ENCODE measurements at places on chromosomes 7 and 10.

DNA sequence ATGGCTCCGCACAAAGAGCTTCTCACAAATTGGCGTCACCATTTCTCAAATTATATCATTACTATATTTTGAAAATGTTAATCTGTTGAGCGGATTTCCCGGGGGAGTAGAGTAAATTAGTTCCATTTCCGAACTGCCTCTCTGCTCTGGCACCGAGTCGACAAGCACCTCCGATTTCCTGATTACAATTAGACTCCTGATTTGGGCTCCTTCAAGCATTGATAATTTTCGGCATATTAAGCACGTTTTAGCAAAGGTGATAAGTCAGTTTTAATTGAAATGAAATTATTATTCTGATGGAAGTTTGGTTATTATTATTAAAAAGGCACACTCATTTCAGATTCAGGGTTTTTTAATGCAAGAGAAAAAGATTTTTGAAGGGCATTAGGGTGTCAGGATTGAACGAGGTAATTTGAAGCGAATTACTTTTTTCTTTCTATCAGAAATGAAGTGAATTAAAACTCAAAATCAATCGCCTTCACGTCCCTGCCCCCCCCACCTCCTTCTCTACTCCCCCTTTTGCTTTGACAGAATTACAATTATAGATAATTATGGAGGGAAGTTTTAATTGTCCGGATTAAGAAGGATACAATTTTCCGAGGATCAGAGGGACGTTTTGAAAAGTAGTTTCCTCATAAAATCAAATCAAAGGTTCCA is 4.0 kb upstream of the UNCX start:
- no peak for DNase-seq

GRCh38 chr10:26858707-26859034 is 2.1 kb downstream of the ABI1 start:
- DNase-seq, result no peak

DNA sequence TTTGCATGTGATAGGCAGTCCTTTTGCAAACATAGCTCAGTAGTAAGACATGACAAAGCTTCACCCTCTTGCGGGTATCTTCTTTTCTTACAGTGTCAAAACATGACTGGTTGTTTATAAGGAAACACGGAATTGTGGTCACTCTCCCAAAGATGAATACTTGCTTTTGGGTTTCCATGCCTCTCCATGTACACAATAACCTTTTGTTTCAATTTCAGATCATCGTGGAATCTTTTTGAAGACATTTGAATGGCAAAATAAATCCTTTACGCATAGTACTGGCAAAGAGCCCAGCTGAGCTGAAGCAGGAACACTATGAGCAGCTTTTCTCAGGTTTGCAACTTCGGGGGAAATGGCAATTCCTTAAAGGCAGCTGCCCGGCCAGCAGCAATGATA is 156.8 kb upstream of the FRMD4A start:
- no peak for DNase-seq

DNA sequence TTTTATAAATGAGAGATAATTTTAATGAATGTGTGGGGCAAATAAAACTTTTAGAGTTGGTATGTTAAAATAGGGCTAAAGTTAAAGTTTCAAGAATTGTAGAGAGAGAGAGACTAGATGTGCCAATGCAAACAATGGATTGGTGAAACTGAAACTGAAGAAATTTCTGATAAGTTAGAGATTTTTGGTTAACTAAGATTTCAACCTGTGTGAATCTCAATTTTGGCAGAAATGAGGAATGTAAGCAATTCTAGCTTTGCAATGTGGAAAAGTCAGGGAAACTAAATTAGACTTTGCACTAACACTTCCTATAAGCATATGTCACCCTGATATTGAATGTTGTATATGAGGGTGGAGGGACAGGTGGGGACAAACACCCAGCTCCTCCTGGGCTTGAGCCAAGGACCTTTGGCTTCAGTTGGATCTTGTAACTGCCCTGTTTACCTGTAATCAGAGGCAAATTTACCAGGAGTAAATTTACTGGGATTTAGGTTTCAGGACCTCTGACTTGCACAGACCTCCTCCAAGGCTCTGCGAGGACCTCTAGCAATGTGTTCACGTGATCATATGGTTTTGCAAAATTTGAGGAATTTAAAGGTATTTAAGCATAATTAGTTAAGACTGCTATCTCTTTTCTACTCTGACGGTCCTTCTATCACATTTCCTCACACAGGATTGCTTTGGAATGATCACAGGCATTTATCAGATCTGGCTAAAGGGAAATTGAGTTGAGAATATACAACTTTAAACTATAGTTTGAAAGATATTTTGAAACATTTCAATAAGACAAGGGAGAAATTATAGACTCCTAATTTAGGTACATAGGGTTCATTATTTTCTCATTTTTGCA is 33.1 kb upstream of the RPA3 start:
- DNase-seq, result peak; percentile 91

DNA sequence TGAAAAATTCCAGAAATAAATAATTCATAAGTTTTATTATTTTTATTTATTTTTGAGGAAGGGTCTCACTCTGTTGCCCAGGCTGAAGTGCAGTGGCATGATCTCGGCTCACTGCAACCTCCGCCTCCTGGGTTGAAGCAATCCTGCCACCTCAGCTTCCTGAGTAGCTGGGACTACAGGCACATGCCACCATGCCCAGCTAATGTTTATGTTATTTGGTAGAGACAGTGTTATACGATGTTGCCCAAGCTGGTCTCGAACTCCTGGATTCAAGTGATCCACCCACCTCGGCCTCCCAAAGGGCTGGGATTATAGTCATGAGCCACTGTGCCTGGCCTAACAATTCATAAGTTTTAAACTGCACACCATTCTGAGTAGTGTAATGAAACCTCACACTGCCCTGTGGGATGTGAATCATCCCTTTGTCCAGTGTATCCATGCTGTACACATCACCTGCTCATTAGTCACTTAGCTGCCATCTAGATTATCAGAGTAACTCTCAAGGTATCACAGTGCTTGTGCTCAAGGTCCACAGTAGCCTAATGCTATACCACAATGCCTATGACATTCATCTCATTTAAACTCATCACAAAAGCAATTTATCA is 17.9 kb downstream of the RTKN2 start:
- peak; percentile 51 for DNase-seq

DNA sequence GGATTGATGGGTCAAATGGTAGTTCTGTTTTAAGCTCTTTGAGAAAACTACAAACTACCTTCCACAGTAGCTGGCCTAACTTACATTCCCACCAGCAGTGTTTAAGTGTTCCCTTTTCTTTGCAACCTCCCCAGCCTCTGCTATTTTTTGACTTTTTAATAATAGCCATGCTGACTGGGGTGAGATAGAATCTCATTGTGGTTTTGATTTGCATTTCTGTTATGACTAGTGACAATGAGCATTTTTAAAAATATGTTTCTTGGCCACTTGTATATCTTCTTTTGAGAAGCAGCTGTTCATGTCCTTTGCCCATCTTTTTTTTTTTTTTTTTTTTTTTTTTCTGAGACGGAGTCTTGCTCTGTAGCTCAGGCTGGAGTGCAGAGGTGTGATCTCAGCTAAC is 155.2 kb upstream of the BMPER start:
- no peak for DNase-seq

DNA sequence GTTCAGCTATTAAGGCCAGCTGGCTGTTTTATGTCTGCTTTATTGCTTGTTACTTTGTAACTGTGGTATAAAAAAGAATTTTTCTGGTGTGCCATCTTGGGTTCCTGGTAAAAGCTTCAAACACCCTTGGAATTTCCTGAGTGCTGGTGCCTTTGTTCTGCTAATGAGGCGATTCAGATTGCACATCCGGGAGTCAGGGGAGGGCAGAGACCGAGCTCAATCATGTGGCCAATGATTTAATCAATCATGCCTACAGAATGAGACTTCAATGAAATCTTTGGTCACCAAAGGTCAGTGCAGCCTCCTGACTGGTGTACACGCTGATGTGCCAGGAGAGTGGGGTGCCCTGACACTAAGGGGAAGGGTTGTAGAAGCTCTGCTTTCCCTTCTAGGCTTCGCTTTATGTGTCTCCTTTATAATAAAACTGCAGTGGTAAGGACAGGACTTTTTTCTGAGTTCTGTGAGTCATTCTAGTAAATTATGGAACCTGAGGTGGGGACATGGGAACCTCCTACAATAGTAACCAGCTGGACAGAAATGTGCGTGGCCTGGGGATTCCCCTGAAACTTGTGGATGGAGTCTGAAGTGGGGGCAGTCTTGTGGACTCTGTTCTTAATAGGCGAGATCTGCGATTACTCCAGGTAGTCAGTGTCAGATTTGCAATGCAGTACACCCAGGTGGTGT is 69.4 kb upstream of the OGDHL start:
- peak; percentile 50 for DNase-seq

- DNase-seq, result no peak
These were observed 40.9 kb downstream of the CCNY start for GRCh38 chr10:35377050-35377728.

DNA sequence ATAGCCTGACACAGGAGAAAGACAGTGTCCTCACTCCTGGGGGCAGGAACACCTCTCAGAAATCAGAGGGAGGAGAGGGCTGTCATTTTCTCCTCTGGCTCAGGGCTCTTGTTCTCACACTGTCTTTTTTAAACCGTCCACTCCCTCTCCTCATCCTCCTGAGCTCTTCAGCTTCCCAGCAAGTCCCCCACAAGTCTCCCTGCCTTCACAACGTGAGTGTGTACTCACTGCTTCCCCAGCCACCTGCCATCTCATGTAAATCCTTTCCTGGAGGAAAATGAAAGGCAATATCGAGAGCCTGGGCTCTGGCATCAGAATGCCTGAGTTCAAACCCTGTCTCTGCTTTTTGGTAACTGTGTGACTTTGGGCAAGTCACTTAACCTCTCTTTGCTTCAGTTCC is 5.7 kb downstream of the LLCFC1 start:
- no peak for DNase-seq

GRCh38 chr10:86688398-86688921 is 20.1 kb downstream of the LDB3 start:
- peak; percentile 65 for DNase-seq

DNA sequence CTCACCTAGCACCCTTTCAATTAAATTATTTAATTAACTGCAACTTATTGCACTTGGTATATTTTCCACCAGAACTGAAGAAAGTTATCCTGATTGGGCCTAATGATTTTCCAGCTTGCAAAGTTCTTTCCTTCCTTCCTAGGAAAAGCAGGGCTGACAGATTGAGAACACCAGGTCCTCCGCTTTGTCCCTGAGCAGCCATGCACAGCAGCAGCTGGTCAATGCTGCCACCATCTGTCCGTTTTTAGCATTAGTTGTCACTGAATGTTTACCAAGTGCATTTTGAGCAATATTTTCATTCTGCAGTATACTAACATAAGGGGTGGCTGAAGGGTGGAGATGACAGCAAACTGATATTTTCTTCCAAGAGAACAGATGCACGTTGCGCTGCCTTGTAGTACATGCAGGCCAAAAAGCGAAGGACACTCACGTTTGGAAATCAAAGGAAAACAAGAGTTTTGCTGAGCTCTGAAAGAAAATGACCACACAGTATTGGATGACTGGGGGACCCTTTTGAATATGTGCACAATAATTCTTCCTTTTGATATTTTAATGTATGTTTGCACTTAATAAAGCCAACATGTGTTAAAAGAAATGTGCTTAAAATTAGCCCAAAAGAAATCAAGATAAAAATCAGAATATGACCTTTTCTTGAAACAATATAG is 248.8 kb upstream of the PTN start:
- peak; percentile 3 for DNase-seq

DNA sequence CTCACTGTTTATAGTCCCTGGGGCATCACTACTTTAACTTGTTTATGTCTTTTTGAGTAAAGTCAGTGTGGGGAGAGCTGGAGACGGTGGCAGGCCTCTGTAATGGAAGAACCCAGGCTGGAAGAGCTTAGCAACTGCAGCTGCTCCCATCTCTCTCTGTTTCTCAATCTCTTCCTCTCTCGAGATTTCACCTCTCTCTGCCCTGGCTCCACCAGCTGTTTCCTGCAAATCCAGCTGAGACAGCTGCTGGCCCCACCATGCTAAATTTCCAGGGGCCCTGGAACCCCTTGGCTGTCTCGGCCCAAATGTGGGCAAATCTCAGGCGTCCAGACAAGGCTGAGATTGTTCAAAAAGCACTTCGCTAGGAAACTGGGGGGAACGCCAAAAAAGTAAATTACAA is 25.8 kb upstream of the SLF2 start:
- DNase-seq, result no peak

- DNase-seq, result no peak
These were observed 330.6 kb upstream of the ZMIZ1 start for GRCh38 chr10:78737883-78738856.

- DNase-seq, result peak; percentile 44
These were observed 153.2 kb upstream of the SLC13A1 start for GRCh38 chr7:123352973-123353372.

- no peak for DNase-seq
These were observed 1323.5 kb upstream of the LRRTM3 start for GRCh38 chr10:65602182-65602865.

DNA sequence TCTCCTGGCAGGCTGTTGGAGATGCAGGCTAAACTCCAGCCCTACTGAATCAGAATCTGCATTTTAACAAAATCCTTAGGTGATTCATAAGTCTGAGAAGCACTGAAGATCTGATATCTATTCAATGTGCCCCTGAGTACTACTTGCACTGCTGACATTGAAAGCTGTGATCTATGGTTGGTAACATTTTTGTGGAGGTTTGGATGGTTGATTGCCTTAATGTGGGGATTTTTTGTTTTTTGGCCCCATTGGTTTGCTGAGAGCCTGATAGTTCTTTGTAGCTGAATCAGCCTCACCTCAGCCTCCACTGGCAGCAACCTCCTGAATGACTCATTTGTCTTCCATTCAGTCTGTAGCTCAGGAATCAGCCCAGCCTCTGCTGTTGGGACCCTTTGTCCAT is 14.7 kb upstream of the LRRN3 start:
- DNase-seq, result no peak

DNA sequence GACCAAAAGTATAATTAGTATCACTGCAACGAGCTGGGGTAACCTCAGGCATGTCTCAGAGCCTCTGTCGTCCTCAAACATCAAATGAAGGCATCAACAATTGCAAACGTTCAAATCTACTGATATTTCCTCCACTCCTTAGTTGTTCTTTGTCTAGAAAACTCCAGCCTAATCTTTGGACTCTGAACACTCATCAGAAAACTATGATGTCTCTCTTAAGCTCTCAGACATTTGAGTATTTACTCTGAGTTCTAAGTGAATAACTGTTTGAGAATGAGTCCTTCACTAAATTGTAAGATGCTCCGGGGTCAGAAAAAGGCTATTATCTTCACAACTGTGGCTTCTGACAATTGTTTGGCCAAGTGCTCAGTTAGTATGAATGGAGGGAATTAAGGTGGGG is 536.4 kb downstream of the NRG3 start:
- no peak for DNase-seq

- DNase-seq, result no peak
These were observed 228.7 kb downstream of the FRMD4A start for GRCh38 chr10:14102056-14102455.

GRCh38 chr7:132345543-132346129 is 230.6 kb downstream of the PLXNA4 start:
- DNase-seq, result no peak

GRCh38 chr10:78304091-78305045 is 270.7 kb downstream of the RPS24 start:
- no peak for DNase-seq

All from small intestine (tissue), 16 donors.